Naive thymus-derived CD4-positive, alpha-beta T cell (primary cell): ENCODE measurements at places on chromosomes 11 and 22. TPM values are rescaled to one million over a fixed set of nuclear protein-coding genes. Genes with fewer than 3 reads are reported as not detected.

Gene OR51B4
- not detected for total RNA-seq

GRCh38 chr11:19679952-19680828, 32.4 kb upstream of the NAV2 start:
- DNase-seq, result no peak

Gene KLHL22
- 42.0 TPM for total RNA-seq

- DNase-seq, result no peak
Measured at GRCh38 chr11:114061681-114062049, 2.2 kb downstream of the ZBTB16 start.

- DNase-seq, result no peak
Measured at GRCh38 chr11:85123752-85124231, 503.4 kb downstream of the DLG2 start.

DNA sequence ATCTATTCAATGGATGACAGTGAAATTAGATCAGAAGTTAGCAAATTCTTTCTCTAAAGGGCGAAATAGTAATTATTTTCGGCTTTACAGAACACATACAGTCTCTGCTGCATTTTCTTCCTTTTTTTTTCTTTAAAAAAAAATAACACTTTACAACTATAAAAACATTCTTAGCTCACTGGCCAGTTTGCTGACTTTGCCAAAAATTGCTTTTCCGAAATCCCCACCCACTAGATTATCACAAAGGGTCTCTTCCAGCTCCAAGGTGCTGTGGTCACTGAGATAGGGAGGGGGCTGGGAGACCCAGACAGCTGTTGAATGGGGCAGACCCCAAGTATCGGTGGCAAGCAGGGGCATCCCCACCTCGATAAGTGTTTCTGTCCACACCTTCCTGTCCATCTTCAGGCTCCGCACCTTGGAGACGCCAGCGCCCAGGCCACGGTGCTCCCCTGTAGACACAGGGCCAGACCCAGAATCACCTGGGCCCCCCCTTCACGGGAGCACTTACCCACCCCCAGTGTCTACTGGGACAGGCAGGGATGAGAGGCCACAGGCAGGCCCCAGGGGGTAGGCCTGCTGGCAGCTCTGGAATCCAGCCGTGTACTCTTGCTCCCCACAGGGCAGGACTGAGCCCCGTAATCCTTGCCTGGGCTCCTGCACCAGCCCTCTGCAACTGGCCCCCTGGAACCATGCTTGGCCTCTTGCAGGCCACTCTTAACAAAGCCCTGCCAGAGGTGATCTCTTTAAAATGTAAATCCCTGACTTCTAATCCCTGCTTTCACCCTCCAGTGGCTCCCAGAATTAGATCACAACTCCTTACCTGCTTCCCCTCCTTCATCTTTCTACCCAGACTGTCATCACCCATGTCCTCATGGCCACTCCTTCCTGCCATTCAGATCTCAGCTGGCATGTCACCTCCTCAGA, 31.5 kb upstream of the PDE2A start:
- DNase-seq, result no peak
